ENCODE measurements at places on chromosomes 6 and 20. TPM values are rescaled to one million over a fixed set of nuclear protein-coding genes. Genes with fewer than 3 reads are reported as not detected.

CALHM5 gene
- 1.5 TPM for total RNA-seq

RSPH4A gene
- total RNA-seq, result 1.1 TPM

HIVEP2 gene
- 21.7 TPM for total RNA-seq

FABP7 gene
- total RNA-seq, result not detected

- no peak for DNase-seq
These were observed 14.3 kb upstream of the ID1 start for GRCh38 chr20:31590717-31591225.

DNA sequence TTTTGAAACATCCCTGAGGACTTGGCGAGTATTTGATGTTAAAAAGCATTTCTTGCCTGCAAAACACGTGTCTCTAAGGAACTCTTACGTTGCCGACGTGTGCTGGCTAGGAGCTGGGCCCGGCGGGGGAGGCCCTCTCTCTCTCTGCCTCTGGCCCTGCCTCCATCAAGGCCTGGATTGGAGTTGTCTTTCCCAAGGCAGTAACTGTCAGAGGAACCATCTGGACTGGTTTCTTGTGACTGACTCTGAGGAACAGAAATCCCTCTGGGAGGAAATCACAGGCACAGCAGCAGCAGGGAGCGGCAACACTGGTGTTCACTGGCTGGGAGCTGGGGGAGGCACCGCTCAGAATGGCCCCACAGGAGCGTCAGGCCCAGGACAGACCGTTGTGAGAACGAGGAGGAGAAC lies 244.2 kb downstream of the NRN1 start:
- peak; percentile 72 for DNase-seq

All from sigmoid colon (tissue), 7 donors.